ENCODE measurements at places on chromosomes 4 and X. TPM values are rescaled to one million over a fixed set of nuclear protein-coding genes. Genes with fewer than 3 reads are reported as not detected.

- DNase-seq = no peak
These were observed 425.4 kb downstream of the BCOR start for GRCh38 chrX:39672405-39672804.

DNA sequence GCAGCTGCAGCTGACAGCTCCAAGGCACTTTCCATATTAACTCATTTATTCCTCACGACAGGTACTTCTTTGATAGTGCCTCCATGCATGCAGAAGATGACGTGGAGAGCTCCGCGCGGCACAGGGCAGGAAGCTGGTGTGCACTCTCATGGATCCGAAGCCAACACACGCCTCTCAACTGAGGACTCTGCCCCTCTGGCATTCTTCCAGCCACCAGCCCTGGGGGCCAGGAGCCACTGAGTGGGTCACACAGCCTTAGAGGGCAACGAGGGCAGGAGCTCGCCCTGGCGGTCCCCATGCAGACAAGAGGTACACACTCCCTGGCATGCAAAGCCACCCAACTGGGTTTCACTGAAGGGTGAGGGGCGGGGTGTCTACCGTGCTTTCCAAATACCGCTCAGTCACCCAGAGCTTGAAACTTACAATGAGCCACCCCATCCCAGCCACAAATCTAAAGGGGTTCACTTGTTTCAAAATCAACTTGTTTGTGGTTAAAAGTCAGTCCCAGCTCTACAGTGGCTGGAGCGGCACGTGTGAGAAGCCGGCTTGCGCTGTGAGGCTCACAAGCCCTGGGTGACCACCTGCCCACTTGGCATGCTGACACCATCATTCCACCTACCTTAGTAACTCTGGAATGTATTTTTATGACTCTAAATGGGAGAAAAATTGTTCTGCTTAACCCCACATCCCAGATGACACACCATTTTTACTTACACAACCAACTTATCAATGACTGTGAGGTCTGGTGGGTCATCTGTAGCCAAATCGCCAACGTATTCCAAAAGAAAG lies 16.2 kb downstream of the NOP14 start:
- DNase-seq = no peak

Gene MORF4L2
- total RNA-seq = 741 TPM

Gene APLN
- 0.54 TPM for total RNA-seq

Gene ATP1B4
- not detected for total RNA-seq

DNA sequence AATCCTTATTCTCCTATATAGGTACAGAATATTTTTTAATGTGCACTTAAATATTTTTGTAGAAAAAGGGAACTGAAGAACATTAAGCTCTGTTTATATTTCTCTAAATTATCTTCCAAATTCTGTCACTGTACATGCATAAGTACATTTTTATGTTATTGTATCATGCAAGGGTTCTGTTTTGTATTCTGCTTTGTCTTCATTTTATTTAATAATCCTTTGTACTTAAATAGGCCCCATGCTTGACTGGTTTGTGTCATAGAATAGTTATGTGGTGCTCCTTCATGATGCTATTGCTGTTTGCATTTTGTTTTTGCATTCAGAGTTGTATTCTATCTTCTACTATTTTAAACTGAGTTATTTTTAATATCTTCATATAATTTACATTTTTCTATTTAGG lies 111.9 kb upstream of the EDNRA start:
- DNase-seq = peak; percentile 20

GRCh38 chrX:9340598-9341290 lies 124.1 kb upstream of the TBL1X start:
- peak; percentile 82 for DNase-seq

- DNase-seq = peak; percentile 70
These were observed 868 bp downstream of the AFAP1 start for GRCh38 chr4:7938609-7939376.

DNA sequence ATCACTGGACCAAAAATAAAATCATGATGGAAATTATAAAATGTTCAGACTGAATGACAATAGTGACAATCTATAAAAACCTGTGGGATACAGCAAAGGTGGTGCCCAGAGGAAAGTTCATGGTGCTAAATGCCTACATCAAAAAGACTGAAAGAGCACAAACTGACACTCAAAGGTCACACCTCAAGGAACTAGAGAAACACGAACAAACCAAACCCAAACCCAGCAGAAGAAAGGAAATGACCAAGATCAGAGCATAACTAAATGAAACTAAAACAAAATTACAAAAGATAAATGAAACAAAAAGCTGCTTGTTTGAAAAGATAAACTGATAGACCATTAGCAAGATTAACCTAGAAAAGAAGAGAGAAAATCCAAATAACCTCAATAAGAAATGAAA lies 78.7 kb downstream of the ANAPC10 start:
- no peak for DNase-seq

DNA sequence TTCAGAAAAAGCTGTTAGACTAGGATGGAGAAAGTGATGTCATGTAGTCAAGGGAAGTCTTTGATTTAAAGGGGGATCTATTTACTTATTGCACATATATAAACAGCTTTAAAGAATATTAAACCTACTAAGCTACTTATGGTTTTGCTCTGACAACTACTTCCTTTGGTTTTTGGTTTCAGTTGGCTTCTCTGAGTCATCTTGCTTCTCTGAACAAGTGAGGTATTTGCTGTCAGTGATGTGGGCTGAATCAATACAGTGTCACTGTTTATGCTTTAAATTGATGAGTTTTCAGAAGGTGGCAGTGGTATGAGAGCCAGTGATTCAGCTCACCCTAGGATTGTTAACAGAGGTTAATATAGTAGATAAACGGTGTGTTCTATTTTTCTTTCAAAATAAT lies 75.1 kb downstream of the CEP44 start:
- DNase-seq = peak; percentile 47

All from fibroblast of the aortic adventitia (primary cell).